ENCODE measurements at places on chromosomes 1 and 21.

GRCh38 chr1:6471086-6471969 is 5.4 kb upstream of the TNFRSF25 start:
- DNase-seq: no peak

DNA sequence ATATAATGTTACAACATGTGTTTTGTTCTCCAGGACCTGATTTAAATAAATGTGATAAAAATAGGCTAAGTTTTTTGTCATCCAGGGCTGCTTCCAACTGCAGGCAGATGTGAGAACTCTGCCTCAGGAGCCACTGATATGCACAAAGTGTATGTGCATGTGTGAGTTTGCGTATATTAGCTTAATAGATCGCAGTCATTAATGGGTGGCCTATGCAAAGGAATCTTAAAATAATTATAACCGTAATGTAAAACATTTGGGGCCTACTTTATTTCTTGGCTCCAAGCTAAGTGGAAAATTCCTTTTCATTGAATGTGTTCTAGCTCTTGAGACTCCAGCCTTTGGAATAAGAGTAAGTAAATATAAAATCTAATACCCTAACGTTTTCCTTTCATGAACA is 16.8 kb downstream of the DHX9 start:
- no peak for DNase-seq

DNA sequence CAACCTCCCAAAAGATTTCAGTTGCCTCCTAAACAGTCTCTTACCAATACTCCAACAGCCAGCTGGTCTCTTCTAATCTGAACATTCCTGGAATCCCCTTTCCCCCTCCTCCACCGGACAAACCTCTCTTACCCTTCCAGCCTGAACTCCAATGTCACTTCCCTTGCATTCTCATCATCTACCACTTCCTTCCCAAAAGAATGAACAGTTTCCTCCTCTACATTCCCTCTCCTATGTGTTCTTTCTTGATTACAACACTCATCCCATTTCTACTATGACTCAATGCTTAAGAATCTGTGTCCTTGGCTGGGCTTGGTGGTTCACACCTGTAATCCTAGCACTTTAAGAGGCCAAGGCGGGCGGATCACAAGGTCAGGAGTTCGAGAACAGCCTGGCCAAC is 417.1 kb downstream of the SETD4 start:
- DNase-seq: no peak

DNA sequence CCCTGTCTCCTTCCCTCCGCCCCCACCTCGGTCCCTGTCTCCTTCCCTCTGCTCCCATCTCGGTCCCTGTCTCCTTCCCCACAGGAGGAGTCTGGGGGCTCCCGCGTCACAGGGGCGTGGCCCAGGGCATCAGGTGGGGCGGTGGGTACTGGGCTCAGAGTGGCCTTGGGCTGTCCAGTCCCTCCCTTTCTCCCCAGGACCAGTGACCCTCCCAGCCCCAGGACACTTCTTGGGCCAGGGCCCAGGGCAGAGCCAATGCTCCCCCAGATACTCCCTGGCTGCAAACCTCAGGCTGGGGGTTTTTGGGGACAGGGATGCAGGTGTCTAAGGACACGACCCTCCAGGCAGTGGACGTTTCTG is 6.8 kb upstream of the RNF223 start:
- no peak for DNase-seq

GRCh38 chr1:151447696-151448095 is 11.6 kb downstream of the POGZ start:
- no peak for DNase-seq

DNA sequence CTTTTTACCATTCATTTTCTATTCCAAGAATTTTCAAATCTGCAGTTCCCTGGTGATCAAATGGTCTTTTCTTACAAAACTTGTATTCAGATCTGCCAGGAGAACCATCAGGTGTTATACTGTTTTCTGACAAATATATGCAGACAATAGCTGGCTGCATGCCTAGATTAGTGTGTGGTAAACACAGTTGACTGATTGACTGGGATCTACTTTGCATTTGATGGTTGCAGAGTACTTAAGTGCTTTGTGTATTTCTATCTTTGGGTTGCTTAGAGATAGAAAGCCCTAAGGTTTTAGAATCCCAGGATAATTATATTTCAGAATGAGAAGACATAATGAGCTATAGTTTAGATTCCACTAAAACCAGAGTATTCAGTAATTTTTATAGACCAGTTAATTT is 102.0 kb upstream of the CHODL start:
- DNase-seq: no peak
